CD4-positive, alpha-beta T cell treated with Interleukin-17A for 1 hour (primary cell): ENCODE measurements at places on chromosomes 4 and X.

DNA sequence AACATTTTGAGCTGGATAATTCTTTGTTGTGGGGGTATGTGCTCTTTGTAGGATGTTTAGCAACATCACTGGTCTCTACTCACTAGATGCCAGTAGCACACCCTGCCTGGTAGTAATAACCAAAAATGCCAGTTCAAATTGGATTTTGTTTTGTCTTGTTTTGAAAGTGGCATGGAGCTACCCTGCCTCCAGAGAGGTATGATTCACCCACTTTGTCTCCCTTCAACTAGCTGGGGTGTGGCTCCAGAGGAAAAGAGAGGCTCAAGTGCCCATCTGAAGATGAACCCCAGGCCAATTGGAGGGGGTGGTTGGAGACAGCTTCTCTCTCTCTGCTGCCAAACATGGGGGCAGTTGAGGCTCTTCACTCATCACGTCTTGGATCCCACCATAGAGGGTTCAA lies 34.5 kb downstream of the NIPAL1 start:
- no peak for DNase-seq

- no peak for DNase-seq
Measured at GRCh38 chr4:99986792-99987191, 36.7 kb upstream of the H2AZ1 start.

- peak; percentile 62 for DNase-seq
Measured at GRCh38 chrX:153726286-153727122, 1.8 kb downstream of the ABCD1 start.

- DNase-seq, result no peak
Measured at GRCh38 chr4:123363729-123364128, 32.9 kb upstream of the SPRY1 start.

GRCh38 chrX:153379508-153379907 lies 21.6 kb downstream of the PNMA6E start:
- DNase-seq, result no peak

GRCh38 chrX:100880368-100880767 lies 6.2 kb upstream of the NOX1 start:
- no peak for DNase-seq

DNA sequence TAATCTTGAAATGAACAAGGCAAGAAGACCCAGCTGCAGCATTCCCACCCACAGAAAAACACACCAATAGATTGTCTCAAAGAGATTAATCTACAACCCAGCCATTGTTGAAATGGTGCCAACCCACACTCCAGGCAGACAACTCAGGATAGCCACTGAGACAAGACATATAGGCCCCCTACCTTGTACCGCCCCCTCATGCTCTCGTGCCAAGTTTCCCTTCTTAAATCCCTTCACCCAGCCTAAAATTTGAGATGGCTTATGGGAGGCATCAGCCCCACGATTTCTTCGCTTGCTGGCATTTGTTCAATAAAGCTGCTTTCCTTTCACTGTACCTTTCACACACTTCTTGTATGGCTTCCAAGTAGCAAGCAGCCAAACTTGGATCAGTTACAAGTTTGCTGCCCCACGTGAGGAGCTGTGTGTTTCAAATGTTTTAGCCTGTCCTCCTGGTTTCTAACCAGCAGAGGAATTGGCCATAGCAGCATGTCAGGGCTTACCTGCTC lies 1754.1 kb downstream of the C4orf33 start:
- no peak for DNase-seq

GRCh38 chr4:113294908-113295307 lies 245.5 kb downstream of the ANK2 start:
- DNase-seq, result no peak

- DNase-seq, result no peak
Measured at GRCh38 chr4:1749826-1750225, 28.5 kb downstream of the TACC3 start.

DNA sequence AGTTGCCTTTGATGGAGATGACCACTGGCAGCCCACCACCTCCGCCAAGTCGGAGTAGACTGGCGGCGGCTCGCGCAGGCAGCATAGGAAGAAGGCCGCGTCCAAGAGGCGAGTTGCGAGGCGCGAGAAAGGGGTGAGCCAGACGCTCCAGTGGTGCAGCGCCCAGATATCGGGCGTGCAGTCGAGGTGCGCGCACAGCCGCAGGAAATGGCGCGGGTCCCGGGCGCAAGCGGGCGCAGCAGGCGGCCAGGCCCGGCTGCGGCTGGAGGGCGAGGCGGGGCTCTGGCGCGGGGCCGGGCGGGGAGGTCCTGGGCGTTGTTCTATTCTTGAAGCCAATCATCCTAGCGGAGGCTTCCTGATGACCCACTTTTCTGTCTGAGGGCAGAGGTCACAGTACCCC lies 13.2 kb upstream of the PGRMC1 start:
- no peak for DNase-seq

GRCh38 chr4:137587796-137588195 lies 55.5 kb upstream of the PCDH18 start:
- DNase-seq, result no peak

GRCh38 chr4:3613967-3614730 lies 81.9 kb upstream of the LRPAP1 start:
- DNase-seq, result no peak

- DNase-seq, result no peak
Measured at GRCh38 chr4:95087657-95088455, 330.1 kb downstream of the BMPR1B start.

DNA sequence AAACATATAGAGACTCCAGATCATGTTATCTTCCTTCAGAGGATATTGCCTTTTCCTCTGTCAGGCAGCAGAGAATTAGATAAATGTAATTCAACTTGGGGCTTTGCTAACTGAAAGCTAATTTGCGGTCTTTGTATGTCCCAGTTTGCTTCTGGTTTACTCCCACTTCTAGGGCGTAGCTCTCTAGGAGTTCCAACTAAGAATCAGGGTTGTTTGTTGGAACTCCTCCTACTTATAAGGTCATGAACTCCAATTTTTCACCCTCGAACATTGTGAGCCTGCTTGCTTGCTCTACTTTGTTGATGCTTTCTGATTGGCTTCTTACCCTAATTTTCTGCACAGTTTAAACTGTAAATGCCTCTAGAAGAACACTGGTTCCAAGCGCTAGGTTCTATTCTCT lies 66.1 kb downstream of the FMR1NB start:
- no peak for DNase-seq

- DNase-seq, result peak; percentile 79
Measured at GRCh38 chrX:48540028-48540375, 488 bp downstream of the TBC1D25 start.

DNA sequence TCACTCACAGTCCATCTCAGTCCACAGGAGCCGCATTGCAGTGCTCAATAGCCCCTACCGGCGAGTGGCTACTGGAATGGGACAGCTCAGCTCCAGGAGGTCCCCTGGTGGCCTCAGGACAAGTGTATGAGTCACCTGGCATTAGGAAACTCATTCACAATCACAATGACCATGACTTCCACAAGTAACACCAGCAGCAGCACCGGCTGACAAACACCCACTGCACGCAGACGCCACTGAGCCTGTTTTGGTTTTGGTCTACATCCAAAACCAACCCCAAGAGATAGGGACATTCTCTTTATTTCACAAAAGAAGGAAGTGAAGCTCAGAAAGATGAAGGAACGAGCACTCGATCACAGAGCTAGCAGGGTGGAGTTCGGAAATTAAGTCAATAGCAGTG lies 8.1 kb downstream of the JAKMIP1 start:
- DNase-seq, result no peak

- peak; percentile 75 for DNase-seq
Measured at GRCh38 chr4:83083925-83084475, 30.5 kb downstream of the PLAC8 start.

DNA sequence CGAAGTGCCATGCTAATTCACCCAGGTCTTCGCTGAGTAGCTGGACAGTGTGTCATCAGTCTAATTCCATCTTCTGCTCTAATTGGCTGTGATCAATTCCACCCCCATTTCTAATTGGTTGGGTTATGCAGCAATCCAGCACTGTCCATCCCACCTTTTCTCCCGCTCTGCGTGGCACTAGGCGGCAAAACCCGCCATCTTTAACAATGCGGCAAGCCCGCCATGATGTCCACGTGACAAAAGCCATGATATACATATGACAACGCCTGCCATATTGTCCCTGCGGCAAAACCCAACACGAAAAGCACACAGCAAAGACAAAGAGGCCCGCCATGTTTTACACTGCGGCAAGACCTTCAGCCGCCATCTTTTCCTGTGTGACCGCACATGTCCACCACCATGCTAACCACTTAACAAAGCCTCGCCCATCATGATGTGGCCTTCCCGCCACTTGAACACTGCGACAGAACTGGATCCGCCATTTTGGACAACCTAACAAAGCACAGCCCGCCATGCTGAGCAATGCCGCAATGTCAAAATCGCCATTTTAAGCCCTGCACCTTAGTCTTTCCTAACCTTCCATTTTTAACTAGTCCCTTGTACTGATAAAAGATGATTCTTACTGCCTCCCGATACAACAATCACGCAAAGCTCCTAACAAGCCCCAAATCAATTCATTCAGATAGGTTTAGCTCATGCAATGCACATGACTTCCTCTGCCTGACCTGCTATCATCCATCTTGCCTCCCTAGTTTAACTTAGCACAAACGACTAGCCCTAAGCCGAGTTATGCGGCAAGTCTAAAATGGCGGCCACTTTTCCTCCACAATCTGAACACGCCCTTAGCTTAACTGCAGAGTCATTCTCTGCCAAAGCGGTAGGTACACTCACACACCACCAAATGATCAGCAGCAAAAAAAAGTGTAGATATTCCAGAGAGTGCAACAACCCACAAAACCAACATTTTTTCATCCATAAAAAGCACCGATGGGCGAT lies 288.3 kb downstream of the CHIC1 start:
- no peak for DNase-seq

DNA sequence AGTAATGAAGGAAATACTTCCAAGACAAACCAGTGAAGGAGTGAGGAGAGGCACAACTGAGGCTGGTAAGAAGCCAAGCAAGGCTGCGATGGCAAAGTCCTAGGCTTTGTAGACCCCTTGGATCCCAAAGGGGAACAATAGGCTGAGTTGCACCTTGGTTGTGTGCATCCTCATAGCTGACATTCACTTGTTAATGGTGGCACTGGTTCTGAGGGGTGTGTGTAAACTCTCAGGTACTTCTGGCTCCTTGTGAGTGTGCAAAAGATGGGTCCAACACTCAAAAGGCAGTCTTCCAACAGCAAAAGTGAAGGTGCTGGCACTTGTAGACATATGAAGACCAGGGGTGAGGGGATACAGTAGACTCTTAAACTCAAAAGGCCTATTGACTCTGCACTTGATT lies 60.5 kb downstream of the CCNG2 start:
- DNase-seq, result no peak

GRCh38 chr4:147101678-147102077 lies 156.0 kb upstream of the TTC29 start:
- no peak for DNase-seq

DNA sequence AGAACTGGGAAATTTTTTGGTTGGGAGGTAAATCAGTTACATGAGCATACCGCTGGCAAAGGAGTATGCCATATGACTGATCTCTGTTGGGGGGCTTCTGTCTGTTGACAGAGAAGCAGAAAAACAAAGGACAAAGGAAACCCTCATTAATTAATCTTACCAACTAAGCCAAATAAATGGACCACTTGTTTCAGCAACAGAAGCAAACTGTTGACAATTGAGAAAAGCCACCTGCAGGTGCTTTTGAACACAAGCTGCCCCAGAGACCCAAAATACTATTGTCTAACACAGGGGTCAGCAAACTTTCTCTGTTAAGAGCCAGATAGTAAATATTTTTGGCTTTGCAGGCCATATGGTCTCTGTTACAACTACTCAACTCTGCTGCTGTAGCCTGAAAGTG lies 7.0 kb upstream of the FRYL start:
- no peak for DNase-seq

DNA sequence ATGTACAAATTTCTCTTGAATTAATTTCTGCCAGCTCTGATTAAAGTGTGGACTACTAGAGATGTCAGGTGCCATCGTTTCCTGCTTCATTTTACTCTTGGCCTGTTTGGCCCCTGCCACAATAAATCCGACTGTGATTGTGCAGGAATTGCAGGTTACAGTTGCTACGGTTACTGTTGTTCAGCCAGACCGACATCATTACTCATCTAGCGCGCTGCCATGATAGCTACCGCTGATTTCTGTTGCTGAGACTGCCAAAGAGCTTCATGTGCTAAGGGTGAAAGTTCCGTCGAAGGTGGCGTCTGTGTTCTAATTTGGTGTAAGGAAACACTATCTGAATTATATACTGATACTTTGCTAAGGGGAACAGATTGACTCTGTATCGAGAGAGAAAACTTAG lies 22.1 kb downstream of the SLIT2 start:
- no peak for DNase-seq

DNA sequence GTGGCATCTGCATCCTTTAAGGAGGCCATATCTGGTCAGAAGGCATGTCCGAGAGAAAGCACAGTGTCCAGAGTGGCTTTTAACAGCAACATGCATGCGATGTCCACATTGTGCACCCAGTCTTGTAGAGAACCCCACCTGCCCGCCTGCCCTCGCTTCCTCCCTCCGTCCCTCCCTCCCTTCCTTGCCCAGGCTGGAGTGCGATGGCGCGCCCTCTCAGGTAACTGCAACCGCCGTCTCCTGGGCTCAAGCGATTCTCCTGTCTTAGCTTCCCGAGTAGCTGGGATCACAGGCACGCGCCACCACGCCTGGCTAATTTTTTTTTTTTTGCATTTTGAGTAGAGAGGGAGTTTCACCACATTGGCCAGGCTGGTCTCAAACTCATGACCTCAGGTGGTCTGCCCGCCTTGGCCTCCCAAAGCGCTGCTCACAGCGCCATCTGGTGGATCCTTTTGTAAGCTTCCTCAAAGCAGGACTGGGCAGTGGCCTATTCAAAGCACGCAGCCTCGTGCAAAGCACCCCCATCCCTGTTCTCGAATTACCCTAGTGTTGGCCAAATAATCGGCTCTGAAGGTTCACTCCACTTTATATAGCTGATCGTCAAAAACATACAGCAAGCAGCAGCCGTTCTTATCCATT lies 15.0 kb downstream of the BRCC3 start:
- peak; percentile 40 for DNase-seq

GRCh38 chr4:110869862-110870572 lies 247.1 kb upstream of the PITX2 start:
- no peak for DNase-seq

DNA sequence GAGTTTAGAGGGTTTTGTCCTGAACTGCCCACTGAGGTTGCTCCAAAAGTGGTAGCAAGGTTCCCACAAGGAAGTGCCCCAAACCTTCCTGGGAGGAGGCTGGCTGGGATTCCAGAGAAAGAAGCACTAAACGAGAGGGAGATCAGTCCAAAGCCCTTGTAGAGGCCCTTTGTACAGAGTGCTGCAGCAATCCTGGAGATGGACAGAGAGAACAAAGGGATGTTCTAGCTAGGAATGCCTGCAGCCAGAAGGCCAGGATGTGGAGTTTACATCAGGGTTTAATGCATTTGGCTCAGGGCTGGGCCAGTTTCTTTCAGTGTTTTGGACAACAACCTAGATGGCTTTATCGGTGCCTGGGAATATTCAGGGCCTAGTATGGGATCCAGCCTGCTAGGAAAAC lies 2155.1 kb upstream of the AGA start:
- no peak for DNase-seq

- DNase-seq, result no peak
Measured at GRCh38 chrX:8201896-8202331, 30.8 kb upstream of the VCX2 start.

- DNase-seq, result no peak
Measured at GRCh38 chr4:55269995-55270394, 76.0 kb upstream of the SRD5A3 start.

GRCh38 chr4:7967501-7968261 lies 28.0 kb upstream of the AFAP1 start:
- peak; percentile 16 for DNase-seq
